CD4-positive, alpha-beta T cell treated with Interleukin-2 at 100 ng/mL for 4 hours (primary cell): ENCODE measurements at places on chromosomes 1 and 21.
A peak's percentile ranks its signal among the peaks of the same experiment; 100 is the strongest.

DNA sequence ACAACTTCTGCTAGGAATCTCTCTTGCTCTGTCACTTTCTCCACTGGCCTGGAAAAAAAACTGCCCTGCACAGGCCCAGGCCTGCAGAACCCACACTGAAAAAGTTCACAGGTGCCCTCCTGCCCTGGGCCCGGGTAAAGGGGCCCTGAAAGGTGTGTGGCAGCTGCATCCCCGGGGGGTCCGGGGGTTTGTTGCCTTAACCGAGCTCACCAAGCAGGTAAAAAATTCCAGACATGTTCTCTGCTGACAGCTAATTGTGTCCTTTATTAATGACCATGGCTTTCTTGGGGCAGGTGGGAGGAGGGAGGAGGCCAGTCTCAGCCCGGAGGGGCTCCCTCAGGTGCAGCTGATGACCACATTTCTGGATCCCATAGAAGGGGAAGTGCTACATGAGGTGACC, 122.9 kb downstream of the LACTBL1 start:
- no peak for DNase-seq

- no peak for DNase-seq
Observed at GRCh38 chr1:176531036-176531435, 68.1 kb downstream of the PAPPA2 start.

- peak; percentile 34 for DNase-seq
Observed at GRCh38 chr1:11062965-11063401, 3.2 kb upstream of the SRM start.

DNA sequence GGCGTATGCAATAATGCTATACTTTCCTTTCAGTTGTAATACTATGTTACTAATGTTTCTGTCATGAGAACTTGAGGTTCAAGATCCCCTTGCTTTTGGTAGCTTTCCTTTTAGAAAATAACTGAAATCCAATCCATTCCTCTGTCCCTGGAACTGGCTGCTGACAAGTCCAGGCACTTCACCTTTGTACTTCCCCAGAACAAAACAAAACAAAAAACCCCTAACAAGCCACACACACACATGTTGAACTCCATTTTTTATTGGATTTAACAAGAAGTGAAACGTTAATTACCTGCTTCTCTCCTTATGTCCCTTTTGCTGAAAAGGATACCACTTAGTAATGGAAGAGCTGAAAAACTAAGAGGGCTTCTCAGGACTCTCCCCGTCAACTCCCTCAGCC, 26.1 kb upstream of the SDC3 start:
- no peak for DNase-seq

DNA sequence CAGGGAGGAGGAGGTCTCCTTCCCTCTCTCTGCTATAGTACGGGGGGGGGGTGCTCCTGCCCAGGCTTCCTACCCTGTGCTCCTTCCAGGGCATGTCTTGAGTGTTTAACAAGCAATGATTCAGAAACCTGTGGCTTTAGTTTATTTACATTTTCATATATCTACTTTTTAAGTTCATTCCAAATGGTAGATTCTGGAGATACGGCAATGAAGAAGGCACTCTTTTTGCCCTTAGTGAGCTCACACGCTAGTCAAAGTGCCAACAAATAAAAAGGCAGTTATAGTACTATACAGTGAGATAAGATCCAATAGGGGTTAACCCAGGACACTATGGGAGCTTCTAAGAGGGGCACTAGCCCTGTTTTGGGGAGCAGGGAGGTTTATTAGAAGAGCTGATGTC, 169.3 kb upstream of the CACNA1E start:
- DNase-seq = no peak

DNA sequence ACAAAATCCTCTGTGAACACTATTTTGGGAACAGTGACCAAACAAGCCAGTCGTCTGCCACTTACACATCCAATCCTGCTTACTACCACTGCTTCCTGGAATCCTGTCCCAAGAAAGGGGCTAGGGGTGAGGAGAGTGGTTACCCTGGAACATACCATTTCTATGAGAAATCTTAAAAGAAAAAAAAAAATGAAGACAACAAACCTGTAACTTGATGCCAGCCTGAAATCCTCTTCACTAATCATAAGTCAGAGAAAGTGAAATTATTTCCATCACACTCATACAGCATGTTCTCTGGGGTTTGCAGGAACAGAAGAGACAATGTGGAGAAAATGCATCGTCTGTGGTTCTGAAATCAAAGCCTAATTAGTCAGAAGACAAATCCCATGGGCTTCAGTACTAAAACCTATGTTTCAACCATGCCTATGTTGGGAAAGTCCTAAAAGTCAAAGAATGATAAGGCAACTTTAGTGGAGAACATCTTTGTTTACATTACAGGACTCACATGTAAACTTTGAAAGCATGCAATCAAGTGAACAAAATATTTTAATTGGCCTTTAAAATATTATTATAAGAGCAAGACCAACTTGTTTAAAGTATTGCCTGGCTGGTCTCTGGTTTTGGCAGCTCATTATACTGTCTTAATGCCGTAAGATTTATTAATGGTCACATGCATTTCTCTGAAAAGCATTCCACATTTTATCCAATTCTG, 220.7 kb downstream of the LTN1 start:
- no peak for DNase-seq
